Spinal cord (tissue), 10 donors: ENCODE measurements at places on chromosomes 7 and 10. TPM values are rescaled to one million over a fixed set of nuclear protein-coding genes. Genes with fewer than 3 reads are reported as not detected.

Gene CAMK2B
- total RNA-seq: 60.2 TPM

Gene ASAH2
- total RNA-seq: 6.1 TPM

Gene STEAP4
- 3.7 TPM for total RNA-seq

Gene SMO
- 17.0 TPM for total RNA-seq

Gene IDI2
- total RNA-seq: not detected

Gene PIP
- total RNA-seq: not detected

Gene C10orf62
- 0.50 TPM for total RNA-seq

Gene CALHM1
- total RNA-seq: 0.20 TPM

Gene PIK3CG
- 3.4 TPM for total RNA-seq

Gene MBL2
- not detected for total RNA-seq

Gene GNB2
- 74.9 TPM for total RNA-seq

Gene SLC16A12
- total RNA-seq: 11.0 TPM

Gene INPP5A
- total RNA-seq: 43.5 TPM

Gene PPP1R17
- 1.8 TPM for total RNA-seq

Gene ADCY1
- total RNA-seq: 21.8 TPM

Gene LEP
- total RNA-seq: 0.06 TPM

Gene TACC2
- 38.0 TPM for total RNA-seq

Gene NUTM2D
- total RNA-seq: 8.8 TPM

Gene MSMB
- not detected for total RNA-seq

Gene TRIM50
- total RNA-seq: 0.22 TPM

Gene UNCX
- total RNA-seq: 1.8 TPM

Gene AASS
- 51.1 TPM for total RNA-seq

Gene MEOX2
- 21.3 TPM for total RNA-seq

Gene DGKB
- total RNA-seq: 13.6 TPM

Gene COBL
- total RNA-seq: 3.8 TPM

Gene RARRES2
- total RNA-seq: 234 TPM

Gene GNAT3
- not detected for total RNA-seq

Gene MMD2
- total RNA-seq: 10.1 TPM

Gene SNX10
- 92.3 TPM for total RNA-seq

Gene OPN1SW
- 0.28 TPM for total RNA-seq

Gene DYNC1I1
- 34.6 TPM for total RNA-seq

Gene NUPR2
- 0.50 TPM for total RNA-seq

Gene SH2B2
- total RNA-seq: 4.6 TPM

Gene MLXIPL
- 0.55 TPM for total RNA-seq

Gene GALNT17
- total RNA-seq: 50.9 TPM

Gene FRMD4A
- total RNA-seq: 75.4 TPM

Gene POLR1F
- 21.4 TPM for total RNA-seq

Gene CTTNBP2
- 28.8 TPM for total RNA-seq

Gene BTBD16
- 0.59 TPM for total RNA-seq

Gene HOXA7
- 9.6 TPM for total RNA-seq
